Caudate nucleus (tissue), 63 donors: ENCODE measurements at places on chromosomes 1 and 21.
A peak's percentile ranks its signal among the peaks of the same experiment; 100 is the strongest.

DNA sequence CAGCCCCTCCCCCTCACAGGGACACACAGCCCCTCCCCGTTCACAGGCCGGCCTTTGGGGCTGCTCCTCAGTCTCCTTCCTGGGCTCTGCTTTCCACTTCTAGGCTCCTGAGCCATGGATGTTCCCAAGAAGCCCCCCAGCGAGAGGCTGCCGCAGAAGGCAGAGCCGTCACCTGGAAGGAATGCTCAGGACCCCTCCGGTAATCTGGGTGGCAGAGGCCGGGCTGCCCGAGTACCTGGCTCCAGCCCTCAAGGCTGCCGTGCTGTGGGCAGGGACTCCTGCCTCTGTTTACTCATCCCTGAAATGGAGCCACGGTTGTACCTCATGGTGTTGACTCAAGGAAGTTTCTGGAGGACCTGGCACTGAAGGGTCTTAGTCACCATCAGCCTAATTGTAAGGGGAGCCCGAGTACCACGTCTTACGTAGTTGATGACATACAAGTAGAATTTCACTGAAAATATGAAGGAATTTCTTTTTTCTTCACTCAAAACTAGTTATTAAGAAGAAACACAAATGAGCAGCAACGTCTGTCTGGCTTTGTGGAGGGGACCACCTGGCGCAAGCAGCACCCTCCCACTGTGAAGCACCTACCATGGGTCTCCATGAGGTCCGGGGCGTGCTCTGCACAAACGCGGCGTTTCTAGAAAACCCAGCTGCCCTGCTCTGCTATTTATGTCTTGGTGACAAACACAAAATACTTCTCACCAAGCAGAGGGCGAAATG is 33.7 kb downstream of the PRDM15 start:
- no peak for DNase-seq

- DNase-seq = peak; percentile 77
Observed at GRCh38 chr1:44036409-44037139, 5.3 kb upstream of the SLC6A9 start.

GRCh38 chr1:54199151-54199764 is 572 bp downstream of the CYB5RL start:
- no peak for DNase-seq

- DNase-seq = no peak
Observed at GRCh38 chr1:119968068-119968492, 71.8 kb upstream of the ADAM30 start.

DNA sequence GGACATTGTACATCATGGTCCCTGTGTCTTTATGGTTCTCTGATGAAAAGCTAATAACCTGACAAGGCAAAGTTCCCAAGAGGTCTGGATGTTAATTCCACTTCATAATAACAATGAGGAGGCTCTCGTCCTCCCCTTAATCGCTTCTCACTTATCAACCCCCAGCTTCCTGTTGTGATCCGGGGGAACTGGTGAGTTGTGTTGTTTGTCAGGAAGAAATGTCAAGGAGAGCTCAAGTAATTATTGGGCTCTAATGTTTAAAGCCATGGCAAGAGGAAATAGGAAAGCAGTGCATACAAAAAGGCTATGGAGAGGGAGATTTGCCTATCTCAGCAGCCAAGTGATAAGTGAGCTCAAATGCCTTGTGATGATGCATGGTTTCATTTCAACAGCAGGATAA is 42.8 kb upstream of the RASAL2 start:
- no peak for DNase-seq

- DNase-seq = no peak
Observed at GRCh38 chr1:110750562-110750961, 75.8 kb upstream of the KCNA3 start.

GRCh38 chr1:62346886-62347285 is 27.7 kb upstream of the KANK4 start:
- DNase-seq = no peak

DNA sequence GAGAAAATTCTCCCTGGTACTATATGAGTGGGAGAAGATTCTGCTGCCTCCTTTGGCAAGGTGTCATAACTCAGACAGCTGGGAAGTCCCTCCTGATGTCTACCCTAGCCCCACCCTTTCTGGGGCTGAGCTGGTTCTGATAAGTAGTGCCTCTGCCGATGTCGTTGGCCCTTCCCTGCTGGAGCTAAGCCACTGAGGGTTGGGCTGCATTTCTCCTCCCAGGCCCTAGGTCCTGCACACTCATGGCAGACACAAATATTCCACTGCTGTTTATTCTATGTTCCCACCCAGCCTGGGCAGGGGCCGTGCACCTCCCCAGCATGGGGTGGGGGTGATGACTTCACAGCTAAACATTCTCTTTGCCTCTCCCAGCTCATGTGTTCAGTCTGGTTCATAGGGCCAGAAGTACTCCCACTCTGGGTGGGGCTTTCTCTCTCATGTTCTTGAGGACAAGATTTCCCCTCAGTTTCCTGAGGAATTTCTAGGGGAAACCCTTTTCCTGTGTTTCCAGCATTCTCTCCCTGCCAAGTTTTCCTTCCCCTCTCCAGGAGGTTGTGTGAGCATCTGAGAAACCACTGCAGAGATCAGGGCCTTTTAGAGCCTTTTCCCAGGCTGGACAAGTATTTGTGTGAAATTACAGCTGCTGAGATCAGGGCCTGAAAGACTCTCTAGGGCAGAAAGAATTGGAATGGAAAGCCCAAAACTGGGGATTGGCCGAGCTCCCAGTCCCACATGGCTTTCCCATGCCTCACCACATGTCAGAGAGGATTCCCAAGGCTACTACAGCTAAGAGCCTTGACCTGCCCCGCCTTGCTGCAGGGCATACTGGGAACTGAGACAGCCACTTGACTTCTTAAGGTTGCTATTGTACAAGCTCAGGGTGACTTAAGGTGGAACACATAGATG is 66.2 kb downstream of the ATP2B4 start:
- DNase-seq = no peak

GRCh38 chr1:39574646-39575045 is 1.9 kb downstream of the PABPC4 start:
- no peak for DNase-seq
